ENCODE measurements at places on chromosomes 6 and 20. TPM values are rescaled to one million over a fixed set of nuclear protein-coding genes. Genes with fewer than 3 reads are reported as not detected.

GRCh38 chr6:30260036-30260504, 46.9 kb upstream of the TRIM26 start:
- no peak for DNase-seq

DNA sequence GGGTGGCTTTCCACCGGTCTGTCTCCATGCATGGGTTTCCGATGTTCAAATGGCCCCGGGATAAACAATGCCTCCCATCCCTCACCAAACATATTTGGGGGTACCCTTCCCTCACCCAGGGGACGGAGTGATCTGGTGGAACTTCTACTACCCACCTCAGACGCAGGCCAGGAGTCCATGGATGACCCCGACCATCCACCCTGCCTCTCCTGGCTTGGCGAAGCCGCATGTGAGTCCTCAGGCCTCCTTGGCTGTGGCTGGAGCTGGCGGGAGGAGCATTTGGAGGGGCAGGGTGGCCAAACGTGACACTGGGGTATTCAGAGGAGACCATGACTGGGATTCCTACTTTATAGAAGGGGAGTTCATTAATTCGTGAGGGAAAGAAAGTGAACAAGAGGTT, 45.9 kb upstream of the FRMD1 start:
- no peak for DNase-seq

DNA sequence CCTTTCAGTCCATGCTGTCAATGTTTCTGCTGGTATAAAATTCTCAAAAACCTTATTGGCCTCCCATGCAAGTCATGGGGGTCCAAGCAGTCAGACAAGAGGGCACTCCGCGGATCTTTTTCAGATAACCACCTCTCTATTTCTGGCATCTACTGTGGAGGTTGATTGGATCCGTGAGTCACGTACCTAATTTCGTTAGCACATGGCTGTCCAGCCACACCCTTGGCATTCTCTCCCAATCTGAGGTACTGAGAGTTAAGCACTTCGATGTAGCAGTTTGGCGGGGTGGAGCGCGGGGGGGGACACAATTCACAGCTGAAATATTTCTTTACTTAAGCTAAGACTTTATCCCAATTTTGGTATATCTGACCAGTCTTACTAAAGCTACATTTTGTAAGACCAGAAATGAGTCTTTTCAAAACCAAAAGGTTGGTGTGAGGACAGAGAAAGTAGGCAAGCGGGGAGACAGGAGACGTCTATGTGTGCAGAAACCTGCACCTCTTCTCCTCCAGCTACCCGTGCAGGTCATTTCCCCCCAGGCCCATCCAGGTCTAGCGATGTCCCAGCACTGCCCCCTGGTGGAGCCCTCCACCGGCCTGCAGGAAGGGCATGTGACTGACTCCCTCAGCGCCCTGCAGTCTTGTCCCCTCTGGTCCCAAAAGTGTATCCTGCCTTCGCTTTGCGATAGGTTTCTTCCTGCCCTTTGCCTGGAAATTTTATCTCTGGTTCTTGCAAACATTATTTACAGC, 113.1 kb downstream of the ADAT2 start:
- no peak for DNase-seq

GRCh38 chr6:118621799-118622470, 29.5 kb downstream of the CEP85L start:
- no peak for DNase-seq

GRCh38 chr6:42745083-42745639, 742 bp downstream of the TBCC start:
- no peak for DNase-seq

DNA sequence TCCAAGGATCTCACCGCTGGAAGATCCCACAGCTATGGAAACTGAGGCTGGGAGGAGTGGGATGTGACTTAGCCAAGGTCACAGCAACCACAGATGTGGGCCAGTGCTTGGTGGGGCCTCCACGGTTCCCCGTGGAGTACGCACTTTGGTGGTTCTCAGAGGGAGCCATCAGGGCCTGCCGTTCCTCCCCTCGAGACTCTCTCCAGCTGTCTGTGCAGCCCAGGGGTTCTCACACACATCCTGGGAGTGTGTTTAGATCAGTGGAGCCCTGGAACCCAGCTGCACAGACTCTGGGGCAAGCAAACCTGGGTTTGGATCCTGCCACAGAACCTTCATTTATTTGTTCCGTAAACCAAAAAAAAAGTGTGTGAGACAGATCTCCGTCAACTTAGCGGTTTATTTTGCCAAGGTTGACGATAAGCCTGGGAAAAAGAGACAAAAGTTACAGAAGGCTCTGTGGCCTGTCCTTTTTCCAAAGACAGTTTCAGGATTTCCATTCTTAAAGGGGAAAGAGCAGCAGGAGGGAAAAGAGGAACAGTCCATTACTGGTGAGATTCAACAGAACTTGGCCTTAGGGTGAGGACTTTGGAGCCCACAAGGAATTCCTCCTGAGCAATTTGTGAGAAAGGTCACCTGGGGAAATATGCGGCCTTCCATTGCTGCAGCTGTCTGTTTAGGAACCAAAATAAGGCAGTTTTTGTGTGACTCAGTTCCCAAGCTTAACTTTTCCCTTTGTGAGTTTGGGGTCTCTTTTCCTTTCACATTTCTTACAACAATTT, 13.6 kb upstream of the MYMX start:
- no peak for DNase-seq

GRCh38 chr20:63884506-63885263, 10.2 kb upstream of the DNAJC5 start:
- no peak for DNase-seq

GRCh38 chr6:113359155-113360140, 497.7 kb upstream of the MARCKS start:
- no peak for DNase-seq

DNA sequence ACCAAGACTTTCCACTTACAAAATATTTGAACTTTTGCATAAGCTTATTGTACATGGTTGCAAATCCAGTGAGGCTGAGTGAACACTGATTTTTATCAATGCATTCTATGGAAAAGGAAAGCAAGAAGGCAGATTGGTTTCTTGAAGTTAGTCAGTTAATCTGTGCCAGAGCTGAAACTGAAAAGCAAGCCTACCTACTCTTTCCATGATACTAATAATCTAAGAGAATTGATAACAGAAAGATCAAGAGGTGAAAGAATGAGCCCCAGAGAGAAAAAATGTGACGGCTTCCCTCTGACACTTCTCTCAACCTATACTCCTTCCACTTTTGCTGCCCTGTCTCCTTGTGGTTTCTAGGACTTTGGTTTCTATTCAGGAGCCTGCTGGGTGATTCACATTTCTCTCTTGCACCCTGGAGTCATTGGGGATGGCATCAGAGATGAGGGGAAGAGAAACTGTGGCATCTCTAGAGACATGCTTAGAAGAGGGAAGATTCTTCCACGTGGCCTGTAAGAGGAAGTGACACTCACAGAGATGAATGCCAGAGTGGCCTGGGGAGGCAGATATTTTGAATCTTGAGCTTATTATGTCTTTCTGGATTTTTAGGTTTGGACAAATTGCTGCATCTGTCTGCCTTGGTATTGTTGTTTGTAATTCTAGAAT, 158.6 kb upstream of the RIMS1 start:
- no peak for DNase-seq

The SNRPB2 gene
- total RNA-seq, result 68.3 TPM

DNA sequence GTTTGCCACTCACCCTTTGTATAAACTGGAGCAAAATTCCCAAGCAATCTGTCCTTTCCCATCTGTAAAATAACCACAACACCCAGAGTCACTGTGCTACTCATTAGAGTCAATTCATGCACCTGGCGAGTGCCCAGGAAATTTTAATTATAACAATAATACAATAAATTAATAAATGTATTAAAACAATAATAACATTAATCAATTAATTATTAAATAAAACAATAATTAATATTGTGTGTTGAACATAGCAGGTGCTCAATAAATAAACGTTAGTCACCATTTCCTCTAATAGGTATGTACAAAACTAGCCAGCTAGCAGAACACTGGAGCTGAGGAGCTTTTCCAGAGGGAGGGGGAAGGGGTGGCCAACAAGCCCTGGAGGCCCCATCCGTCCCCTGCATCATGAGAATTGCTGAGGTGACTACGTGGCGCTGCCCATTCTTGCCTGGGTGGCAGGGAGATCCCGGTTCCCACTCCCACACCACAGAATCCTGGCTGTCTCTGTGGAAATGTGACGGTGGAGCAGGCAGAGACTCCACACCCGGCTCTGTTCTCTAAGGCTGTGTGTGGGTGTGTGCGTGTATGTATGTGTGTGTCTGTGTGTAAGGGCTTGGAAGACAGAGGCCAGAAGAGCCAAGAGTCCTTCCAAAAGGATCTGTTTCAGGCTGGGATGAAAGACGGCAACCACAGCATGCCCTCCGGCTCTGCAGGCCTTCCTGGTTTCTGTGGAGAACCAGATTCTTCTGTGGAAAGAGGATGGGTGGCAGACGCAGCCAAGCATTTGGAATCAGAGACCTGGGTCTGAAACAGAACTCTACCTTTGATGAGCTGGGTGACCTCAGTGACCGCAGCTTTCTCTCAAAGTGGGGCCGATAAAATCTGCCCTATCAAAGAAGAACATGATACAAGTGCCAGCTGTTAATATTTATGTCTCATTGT, 18.8 kb upstream of the EZR start:
- DNase-seq, result no peak

The PPDPF gene
- 44.7 TPM for total RNA-seq

GRCh38 chr6:389622-390021, 1.9 kb upstream of the IRF4 start:
- no peak for DNase-seq
